ENCODE measurements at places on chromosomes 3 and 15.
A peak's percentile ranks its signal among the peaks of the same experiment; 100 is the strongest.

- DNase-seq: no peak
These were observed 1076.6 kb downstream of the IGSF11 start for GRCh38 chr3:117958027-117958426.

- DNase-seq: peak; percentile 55
These were observed 4.4 kb downstream of the DALRD3 start for GRCh38 chr3:49013738-49014660.

DNA sequence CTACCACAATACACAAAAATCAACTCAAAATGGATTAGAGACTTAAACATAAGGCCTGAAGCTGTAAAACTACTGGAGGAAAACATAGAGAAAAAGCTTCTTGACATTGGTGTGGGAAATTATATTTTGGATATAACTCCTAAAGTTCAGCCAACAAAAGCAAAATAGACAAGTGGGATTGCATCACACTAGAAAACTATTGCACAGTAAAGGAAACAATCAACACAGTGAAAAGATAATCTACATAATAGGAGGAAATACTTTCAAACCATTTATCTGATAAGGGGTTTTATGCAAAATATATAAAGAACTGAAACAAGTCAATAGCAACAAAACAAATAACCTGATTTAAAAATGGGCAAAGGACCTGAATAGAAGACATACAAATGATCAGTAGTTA is 37.6 kb upstream of the TP63 start:
- DNase-seq: no peak

GRCh38 chr3:36649125-36649524 is 115.2 kb downstream of the DCLK3 start:
- no peak for DNase-seq

GRCh38 chr15:64285871-64286270 is 70.1 kb downstream of the CSNK1G1 start:
- DNase-seq: no peak

- no peak for DNase-seq
These were observed 64.7 kb upstream of the CCDC39 start for GRCh38 chr3:180743813-180744590.

DNA sequence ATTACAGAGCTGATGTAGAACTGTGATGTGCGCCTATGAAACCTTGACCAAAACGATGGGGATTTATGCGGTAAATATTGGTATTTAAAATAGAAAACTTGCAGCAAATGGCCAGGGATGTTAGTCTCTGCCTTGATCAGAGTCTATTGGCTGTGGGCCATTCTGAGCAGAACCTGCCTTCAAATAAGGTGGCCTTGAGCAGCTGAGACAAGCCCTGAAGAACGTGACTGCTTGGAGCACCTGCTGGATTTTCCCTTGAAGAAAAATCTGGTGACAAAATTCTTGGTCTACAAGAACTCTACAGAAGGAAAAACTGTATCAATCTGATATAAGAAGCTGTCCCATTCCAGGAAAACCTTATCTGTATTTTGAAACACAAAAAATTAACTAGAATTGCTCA is 820.1 kb upstream of the EPHA6 start:
- DNase-seq: no peak

DNA sequence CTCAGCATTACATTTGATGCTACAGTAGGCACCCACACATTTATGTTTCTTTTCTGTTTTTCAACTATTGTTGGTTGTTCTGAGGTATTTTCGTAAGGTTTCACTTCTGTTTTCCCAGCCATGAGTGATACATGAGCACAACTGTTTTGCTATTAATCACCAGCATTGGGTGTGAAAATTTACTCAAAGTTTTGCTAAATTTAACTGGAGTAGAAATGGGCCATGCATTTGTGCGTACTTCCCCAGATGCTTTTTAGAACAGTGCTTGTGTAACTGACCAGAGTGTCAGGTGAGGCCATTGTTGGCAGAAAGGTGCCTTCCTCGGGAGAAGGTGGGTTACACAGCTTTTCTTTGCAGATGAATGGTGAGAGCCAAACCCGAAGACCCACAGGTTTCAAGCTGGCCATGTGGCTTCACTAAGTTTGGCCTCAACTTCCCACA is 70.4 kb downstream of the ST6GAL1 start:
- no peak for DNase-seq

- DNase-seq: no peak
These were observed 168.1 kb upstream of the MYRIP start for GRCh38 chr3:39641274-39641673.

- no peak for DNase-seq
These were observed 173.6 kb upstream of the SMAD3 start for GRCh38 chr15:66891776-66892175.

DNA sequence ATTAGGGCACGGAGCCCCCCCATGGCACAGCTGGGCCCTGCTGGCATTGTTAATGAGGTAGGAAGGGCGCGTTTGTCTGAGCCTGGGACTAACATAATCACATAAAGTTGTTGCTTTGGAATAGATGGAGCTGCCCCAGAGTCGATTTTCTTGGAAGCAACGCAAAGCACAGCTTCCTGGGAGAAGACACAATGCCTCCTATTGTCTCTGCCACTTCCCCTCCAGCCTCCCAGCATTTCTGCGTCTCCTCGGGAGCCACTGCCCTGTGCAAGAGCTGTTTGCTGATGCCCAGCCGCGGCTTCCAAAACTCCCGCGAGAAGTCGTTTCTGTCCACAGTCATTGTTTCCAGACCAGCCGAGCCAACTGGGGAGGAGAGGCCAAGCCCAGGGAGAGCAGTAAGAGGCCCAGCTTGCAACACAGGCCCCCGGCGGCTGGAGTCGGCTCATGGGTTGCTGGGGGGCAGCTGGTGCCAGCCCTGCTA is 18.1 kb upstream of the ALDH1A3 start:
- DNase-seq: no peak

DNA sequence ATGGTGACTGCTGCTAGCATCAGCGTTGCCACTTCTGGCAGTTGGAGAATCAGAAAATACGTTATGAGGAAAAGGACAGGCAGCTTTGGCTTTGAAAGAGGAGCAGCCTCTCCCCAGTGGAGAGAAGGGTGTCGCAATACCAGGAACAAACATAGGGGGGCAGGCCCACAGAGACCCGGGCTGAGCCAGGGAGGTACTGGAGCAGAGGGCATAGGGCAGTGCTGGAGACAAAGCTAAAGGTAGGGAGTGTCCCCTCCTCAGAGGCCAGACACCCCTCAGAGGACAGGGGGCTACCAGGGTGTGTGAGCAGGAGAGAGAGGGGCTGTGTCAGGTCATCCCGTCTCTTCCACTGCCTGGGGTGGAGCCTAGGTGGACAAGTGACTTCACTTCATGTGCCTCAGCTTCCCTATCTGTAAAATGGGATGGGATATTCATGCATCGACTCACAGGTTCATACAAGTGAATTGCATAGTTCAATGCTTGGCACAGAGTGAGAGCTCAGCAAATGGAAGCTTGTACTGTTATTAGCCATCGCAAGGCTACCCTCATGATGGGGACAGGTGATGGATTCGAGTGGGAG is 49.7 kb upstream of the LIMD1 start:
- no peak for DNase-seq

DNA sequence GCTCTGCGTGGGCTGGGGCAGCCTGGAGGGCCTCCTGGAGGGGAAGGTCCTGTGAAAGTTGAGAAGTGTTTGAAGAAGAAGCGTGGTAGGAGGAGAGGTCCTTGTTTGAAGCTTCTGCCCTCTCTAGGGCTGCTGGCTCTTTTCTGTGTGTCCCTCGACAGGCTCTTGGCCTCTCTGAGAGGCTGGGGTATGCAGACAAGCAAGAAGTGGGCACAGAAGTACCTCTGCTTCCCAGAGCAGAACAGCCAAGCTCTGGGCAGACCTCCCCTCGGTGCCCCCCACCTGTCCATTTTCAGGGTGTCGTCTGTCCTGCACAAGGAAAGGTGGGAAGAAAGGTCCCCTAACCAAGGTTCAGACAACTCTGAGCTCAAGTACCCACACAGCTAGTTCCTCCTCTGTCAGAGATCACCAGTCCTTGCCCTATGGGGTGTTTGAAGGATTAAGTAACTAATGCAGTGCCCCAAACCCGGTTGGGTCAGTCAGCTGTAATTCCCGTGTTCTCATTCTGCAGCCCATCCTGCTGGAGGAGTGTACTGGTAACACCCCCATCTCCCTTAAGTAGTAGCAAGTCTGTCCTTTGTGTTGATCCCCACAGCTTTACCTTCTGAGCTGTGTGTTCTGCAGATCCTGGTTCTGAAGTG is 6.3 kb downstream of the CSK start:
- DNase-seq: no peak
